ENCODE measurements at places on chromosomes 11 and 22.

DNA sequence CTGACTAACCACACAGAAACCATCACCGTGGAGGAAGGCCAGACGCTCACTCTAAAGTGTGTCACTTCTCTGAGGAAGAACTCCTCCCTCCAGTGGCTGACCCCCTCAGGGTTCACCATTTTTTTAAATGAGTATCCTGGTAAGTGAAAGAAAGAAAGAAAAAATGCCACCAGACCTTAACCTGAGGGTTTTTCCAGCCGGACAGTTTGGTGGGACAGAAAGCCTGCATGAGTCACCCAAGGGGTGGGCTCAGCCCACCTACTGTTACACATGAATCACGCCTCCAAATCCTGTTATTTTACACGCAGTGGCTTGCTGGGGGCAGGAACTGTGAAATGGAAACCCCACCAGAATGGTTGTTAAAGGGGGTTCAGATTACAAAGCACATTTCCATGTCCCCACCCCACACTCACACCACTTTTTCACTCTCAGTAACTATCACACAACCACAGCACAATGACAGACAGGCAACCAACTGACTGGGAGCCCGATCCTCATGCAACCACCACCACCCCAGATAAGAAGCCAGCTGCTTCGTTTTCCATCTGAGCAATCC lies 11.9 kb downstream of the CRTAM start:
- no peak for DNase-seq

DNA sequence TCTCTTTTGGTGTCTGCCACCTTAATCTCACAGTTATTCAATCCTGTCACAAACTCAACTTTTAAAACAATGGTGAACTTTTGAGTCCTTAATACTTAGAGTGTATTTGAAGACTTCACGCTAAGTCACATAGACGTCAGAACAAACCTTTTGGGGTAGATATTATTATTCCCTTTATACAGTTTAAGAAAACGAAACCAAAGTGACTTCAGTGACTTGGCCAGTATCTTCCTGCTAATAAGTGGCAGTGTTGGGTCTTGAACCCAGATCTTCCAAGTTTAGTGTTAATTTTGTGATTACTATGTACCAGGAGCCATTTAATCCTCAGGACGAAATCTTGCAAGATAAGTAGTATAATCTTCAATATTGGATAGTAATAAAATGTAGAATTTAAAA lies 691 bp downstream of the CEP295 start:
- no peak for DNase-seq

DNA sequence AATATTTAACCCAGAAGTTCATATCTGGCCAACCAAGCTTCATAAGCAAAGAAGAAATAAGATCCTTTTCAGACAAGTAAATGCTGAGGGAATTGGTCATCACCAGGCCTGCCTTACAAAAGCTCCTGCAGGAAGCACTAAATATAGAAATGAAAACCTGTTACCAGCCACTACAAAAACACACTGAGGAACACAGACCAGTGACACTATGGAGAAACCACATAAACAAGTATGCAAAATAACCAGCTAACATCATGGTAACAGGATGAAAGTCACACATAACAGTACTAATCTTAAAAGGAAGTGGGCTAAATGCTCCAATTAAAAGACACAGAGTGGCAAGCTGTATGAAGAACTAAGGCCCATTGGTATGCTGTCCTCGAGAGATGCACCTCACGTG lies 311.4 kb downstream of the DYNC2H1 start:
- no peak for DNase-seq

DNA sequence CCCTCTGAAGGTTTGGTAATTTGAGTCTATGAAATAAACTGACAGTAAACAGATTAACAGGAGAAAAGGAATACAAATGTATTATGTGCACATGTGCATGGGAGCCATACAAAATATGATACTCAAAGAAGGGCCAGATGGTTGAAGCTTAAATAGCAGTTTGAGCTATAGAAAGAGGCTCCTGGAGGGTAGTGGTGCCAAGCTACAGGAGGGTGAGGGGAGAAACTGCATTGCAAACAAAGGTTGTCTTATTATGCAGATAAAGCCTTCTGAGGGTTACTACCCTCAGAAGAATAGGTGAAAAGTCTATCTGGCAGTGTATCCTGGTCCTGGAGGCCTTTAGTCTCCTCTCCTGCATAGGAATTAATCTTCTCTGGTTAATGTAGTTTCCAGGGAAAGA lies 267.3 kb upstream of the MPPED2 start:
- no peak for DNase-seq

DNA sequence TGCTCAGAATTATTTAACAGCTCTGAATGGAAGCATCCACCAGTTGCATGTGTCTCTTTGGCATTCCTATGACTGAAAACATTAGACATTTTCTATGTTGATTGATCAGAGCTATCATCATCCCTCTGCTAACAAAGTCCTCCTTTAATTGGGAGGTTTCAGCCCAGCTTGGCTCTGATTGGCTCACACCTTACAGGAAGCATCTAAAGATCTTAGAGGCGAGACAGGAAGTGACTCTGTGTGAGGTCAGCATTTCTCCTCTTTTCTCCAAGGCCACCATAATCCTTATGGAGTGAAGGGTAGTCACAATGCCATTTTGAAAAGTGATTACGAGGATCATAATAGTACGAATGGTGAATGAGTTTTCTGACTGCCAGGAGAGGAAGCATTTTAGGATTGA lies 260.8 kb downstream of the MIAT start:
- no peak for DNase-seq

DNA sequence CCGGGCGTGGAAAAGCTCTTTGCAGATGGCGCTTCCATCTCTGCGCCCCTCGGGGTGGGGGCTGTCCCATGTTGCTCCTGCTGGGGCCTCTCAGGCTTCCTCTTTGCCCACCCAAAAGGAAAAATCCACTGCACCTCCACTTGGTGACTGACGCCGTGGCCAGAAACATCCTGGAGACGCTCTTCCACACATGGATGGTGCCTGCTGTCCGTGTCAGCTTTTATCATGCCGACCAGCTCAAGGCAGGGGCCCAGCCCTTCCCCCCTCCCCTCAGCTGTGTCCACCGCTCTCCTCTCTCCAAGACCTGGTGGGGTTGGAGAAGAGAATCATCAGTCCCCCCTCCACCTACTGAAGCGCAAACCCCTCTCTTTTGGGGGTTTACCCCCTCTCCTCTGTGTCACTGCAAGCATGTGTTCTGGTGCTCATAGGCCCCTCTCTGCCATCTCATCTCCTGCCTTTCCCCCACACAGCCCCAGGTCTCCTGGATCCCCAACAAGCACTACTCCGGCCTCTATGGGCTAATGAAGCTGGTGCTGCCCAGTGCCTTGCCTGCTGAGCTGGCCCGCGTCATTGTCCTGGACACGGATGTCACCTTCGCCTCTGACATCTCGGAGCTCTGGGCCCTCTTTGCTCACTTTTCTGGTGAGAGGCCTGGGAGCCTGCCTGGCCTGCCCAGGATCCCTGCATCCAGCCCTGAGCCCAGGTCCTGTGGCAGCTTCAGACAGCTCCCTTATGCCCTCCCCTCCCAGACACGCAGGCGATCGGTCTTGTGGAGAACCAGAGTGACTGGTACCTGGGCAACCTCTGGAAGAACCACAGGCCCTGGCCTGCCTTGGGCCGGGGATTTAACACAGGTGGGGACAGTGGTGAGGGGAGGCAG lies 1.8 kb downstream of the LARGE2 start:
- DNase-seq = no peak

GRCh38 chr11:123654566-123655081 lies at the start of gene SCN3B:
TSS of gene SCN3B (minus strand) at chr11:123654624. CDS start at chr11:123653801, 823 bp downstream.
- no peak for DNase-seq

GRCh38 chr11:113465786-113466185 lies 9.4 kb downstream of the DRD2 start:
- DNase-seq = no peak

DNA sequence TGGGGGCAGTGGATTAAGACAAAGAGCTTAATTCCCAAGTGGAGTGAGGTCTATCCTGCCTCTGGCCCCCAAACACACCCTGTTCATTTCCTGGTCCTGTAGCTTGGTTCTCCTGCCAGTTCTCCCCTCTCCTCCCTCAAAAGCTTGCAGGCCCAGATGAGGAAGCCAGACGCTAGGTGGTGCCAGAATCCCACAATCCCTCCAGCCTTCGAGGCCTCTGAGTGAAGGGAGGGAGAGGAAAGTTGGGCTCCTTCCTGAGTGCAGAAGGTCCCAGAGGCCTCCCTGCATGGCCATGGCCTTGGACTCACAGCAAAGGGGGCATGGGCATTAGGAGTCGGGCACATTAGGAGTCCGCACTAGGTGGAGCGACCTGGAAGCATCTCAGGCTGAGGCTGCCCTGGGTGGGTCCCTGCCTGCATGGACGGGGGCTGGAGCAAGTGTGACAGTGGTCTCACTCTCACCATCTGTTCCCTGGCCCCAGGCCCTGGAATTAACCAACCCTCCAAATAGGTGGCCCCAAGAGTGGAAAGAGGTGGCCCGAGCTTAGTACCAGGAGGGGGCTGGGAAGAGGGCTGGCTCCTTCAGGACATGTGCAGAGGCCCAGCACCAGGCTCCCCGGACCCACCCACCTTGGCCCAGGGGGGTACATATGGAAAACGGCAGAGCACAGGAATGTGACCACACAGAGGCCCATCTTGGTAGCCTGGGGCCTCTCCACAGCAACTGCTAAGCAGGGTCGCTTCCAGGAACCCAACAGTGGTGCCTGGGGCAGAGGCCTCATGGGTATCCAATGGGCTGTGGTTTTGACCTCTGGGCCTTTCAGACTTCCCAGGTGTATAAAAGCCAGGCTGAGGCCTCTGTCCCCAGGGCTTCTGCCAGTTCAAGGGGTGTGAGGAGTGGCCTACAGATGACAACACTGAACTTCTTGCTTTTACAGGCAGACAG lies 5.2 kb downstream of the FXYD2 start:
- no peak for DNase-seq

DNA sequence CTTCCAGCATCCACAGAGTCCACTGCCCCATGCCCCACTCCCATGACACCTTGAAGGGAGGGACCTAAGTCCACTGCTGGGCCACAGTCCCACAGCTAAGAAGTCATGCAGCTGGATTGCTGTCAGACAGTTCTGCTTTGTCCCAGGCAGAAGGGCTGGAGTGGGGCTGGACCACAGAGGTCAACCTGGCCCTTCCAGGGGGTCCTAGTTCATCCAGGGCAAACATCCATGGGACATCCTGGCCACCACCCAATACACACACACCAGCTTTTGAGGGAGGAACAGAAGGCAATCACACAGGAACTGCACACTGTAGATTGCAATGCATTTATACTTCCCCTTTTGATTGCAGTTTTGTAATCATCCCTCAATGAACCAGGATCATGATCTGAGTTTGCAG lies 11.3 kb upstream of the APOL4 start:
- peak; percentile 51 for DNase-seq

DNA sequence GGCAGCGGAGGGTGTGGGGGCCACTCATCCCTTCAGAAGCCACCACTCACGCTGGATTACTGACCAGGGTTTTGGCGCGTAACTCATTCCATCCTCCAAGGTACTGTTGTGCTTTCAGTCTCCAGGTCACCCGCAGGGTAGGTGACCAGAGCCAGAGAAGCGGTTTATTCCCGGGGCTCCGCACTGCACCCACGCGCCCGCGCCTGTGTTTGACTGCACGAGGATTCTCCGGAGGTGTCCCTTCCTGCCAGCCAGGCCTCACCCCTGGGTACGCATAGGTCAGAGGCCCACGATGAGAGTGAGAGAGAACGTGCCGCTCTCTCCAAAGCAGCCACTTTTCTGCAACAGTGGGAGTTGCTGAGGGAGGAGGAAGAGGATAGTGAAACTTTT lies 55.5 kb downstream of the TRAF6 start:
- no peak for DNase-seq
